HT1080 (cell line): ENCODE measurements at places on chromosomes 1 and 21. TPM values are rescaled to one million over a fixed set of nuclear protein-coding genes. Genes with fewer than 3 reads are reported as not detected.
A peak's percentile ranks its signal among the peaks of the same experiment; 100 is the strongest.

DNA sequence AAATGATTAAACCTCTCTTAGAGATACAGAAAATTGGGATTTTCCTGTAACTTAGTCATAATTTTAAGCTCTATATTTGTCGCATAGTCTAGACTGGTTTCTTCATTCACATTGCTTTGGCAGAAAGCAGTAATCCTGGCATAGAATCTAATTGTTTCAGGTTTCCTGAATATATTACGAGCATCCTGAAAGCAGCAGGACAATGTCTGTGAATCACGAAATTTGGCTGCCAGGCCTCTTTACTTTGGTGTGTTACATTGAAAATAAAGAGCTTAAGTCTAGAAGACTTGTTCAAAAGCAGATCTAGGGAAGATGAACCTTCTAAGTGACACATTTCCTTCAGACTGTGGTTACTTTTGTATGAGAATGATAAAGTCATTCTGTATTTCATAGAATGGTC is 72.2 kb downstream of the TDRD5 start:
- DNase-seq = no peak

GRCh38 chr1:159197561-159198557 is 6.8 kb upstream of the ACKR1 start:
- DNase-seq = peak; percentile 57

DNA sequence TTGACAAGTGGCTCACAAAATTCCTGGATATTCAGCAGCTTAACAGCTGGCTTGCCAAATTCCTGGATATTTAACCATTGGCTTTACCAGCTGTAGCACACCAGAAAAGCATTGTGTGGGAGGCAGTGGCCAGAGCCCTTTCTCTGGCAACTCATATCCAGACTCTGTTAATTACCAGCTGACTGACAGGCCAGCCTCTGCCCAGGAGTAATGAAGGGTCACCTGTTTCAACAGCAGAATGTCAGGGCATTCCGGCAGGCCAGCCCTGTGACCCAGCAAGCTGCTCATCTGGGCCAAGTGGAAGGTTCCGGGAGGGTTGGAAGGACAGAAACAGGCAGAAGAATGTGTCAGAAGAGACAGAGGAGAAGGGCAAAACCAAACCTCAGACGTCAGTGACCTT is 35.2 kb upstream of the KIRREL1 start:
- no peak for DNase-seq

- DNase-seq = peak; percentile 28
These were observed 11.5 kb downstream of the RO60 start for GRCh38 chr1:193070942-193071341.

BLZF1 gene
- 26.4 and 31.3 TPM in 2 replicates for total RNA-seq
